ENCODE measurements at places on chromosomes 13 and 19.

- no peak for DNase-seq
Observed at GRCh38 chr13:23140492-23140891, 40.3 kb upstream of the SGCG start.

- DNase-seq: no peak
Observed at GRCh38 chr13:112990783-112991182, 21.8 kb downstream of the MCF2L start.

DNA sequence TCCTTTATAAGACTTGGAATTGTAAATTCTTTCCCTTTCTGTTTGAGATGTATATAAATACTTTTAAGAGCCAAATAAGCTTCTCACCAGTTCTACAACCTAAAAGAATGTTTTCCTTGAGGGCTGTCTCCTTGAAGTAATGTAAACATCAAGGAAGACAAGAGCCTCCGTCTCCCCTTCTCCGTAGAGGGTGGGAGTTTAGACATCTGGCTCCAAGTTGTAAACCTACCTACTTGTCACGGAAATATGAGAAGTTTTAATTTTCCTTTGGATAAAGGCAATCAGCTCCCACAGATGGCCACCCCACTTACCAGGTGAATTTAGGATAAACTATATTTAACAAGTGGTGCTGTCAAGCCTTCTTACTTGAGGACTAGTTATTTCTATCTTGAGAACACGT, 237.9 kb downstream of the NALCN start:
- DNase-seq: no peak

DNA sequence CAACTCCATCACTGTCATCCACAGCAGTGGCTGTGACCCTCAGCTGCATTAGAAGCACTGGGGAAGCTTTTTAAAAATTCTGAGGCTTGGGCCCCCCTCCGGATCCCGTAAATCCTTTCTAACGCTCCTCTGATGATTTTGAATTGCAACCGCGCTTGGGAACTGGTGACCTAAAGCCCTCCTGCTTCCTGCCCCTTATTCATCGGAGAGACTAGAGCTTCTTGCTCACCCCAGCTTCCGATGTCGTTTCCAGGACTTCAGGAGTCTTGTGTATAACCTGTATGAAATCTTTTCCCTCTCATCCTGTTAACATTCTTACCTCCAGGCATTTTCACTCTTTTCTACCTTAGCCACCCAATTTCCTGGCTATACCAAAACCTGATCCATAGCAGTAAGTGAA, 14.8 kb downstream of the ZAR1L start:
- no peak for DNase-seq

DNA sequence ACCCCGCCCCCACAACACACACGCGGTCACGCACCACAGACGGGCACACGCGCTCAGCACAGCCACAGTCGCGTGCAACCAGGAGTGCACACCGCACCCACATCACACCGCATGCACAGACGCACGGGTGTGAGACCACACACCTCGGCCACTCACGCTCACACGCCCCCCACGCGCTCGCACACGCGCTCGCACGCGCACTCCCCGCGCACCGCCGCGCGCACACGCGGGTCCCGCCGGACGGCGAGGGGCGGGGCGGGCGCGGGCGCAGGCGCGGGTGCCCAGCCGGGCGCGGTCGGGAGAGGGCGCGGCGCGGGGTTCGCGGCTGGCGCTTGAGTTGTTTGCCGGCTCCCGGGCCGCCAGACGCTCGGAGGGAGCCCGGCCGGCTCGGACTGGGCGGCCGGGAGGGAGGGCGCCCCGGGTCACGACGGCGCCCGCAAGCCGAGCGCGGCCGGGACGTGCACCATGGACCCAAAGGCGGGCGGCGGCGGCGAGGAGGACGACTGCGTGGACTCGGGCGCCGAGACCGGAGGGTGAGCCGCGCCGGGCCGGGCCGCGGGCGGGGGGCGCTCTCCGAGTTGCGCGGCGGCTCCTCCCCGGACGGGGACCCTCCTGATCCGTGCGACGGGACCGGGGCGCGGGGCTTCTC, at the start of gene FAM124A:
FAM124A (plus strand) TSS at position 362 of the 649 bp plus-strand sequence; CDS start at position 466, 104 bp downstream.
- DNase-seq: no peak

DNA sequence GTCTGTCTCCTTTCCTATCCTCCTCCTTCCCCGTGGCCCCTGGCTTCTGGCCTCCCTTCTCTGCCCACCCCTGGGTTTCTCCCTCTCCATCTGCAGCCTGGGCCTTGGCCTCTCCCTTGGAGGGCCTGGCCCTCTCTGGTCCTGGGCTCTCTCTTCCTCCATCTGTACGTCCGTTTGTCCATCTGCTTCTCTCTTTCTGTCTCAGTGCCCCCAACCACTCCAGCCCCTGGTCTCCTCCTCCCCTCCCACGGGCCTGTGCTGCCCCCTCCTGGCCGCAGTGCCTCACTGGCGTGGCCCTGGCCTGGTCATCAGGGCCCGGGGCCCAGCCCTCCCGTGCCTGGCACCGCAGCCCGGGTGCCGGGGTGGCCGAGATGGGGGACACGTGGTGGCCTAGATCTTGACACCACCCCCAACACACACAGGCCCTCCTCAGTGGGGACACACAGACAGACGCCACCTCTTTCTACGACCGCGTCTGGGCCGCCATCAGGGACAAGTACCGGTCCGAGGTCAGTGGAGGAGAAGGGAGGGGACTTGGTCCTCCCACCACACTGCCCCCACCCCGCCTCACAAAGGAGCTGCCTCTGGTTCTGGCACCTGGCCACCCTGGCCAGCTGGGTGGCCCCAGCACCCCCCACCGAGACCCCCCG, 11.3 kb downstream of the PRKCSH start:
- DNase-seq: no peak

GRCh38 chr13:110418944-110419343, 111.9 kb downstream of the COL4A2 start:
- DNase-seq: no peak

- DNase-seq: no peak
Observed at GRCh38 chr13:47892374-47892773, 108.7 kb downstream of the SUCLA2 start.

DNA sequence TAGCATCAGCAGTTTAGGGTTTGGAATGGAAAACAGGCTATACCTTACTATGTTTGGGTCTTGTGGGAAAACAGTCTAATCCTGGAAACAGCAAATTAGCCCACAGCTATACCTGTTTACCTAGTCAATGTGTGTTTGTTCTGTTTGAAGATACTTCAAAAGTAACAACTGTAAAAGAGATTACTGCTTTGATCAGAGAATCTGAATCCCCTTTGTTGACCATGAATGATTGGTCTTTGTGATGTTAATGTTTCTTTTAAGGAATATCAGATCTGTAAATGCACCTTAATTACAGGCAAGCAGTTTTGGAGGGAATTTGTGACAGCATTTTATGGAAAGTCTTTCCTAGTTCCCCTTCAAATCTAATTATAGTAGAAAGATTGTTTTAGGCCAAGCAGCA, 20.7 kb upstream of the KLF5 start:
- no peak for DNase-seq

- DNase-seq: no peak
Observed at GRCh38 chr19:47156861-47157430, 26.3 kb downstream of the SAE1 start.

- DNase-seq: no peak
Observed at GRCh38 chr13:40755082-40755700, 15.8 kb downstream of the MRPS31 start.
